ENCODE measurements at places on chromosomes 5 and 9.
A peak's percentile ranks its signal among the peaks of the same experiment; 100 is the strongest.

DNA sequence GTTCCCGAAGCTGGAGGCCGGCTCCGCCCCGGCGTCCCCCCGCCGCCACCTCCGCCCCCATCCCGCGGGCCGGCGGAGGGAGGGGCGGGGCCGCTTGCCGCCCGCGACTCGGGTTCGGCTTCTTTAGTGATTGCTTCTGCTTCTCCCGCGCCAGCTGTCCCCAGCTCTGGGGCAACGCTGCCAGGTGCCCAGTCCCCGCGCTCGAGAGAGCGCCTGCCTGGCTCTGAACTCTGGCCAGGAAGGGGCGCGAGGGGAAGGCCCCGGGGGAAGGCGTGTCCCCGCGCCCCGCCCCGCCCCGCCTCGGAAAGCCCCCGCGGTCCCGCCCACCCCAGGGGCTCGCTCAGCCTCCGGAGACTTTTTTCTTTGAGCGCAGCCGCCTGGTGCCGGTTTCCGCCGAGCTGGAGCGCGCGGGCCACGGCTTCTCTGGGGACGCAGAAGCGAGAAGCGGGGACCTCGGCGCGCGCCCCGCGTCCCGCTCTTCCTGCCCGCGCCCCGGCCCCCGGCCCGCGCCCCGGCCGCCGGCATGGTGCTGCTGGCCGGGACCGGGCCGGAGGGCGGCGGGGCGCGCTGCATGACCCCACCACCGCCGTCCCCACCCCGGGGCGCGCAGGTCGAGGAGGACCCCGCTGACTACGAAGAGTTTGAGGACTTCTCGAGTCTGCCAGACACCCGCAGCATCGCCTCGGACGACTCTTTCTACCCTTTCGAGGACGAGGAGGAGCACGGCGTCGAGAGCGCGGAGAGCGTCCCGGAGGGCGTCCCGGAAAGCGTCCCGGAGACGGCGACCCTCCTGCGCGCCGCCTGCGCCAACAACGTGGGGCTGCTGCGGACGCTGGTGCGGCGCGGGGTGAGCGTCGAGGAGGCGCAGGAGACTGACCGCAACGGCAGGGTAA, at the start of gene ANKRD33B:
Gene ANKRD33B (plus strand): TSS at position 126 of the 893 bp plus-strand sequence. CDS start 398 bp downstream, at position 524.
- DNase-seq: peak; percentile 86

GRCh38 chr5:133729800-133730199, 117.5 kb upstream of the FSTL4 start:
- DNase-seq: no peak

GRCh38 chr5:120738568-120738967, 274.5 kb downstream of the PRR16 start:
- DNase-seq: no peak

- DNase-seq: peak; percentile 37
These were observed 524.3 kb downstream of the PSAT1 start for GRCh38 chr9:78821126-78821822.

GRCh38 chr5:74257645-74258313, 382.7 kb downstream of the ENC1 start:
- DNase-seq: no peak

DNA sequence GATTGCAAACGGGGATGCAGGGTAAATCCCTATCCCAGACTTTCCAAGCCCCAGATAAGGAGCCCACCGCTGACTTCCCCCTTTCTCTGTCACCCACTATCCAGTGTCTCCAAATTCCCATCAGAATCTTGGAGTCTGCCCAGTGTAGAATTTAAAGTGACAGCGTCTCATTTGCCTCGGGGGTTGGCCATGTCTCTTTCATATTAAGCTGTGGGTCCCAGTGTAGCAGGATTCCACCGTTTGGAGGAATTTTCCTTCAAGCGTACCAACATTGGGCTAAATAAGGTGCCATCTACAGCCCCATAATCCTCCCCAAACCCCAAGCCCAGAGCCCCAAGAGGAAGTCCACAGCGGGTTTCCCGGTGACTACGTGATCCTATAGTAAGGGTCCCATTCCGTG, 1.1 kb downstream of the BRINP1 start:
- no peak for DNase-seq

DNA sequence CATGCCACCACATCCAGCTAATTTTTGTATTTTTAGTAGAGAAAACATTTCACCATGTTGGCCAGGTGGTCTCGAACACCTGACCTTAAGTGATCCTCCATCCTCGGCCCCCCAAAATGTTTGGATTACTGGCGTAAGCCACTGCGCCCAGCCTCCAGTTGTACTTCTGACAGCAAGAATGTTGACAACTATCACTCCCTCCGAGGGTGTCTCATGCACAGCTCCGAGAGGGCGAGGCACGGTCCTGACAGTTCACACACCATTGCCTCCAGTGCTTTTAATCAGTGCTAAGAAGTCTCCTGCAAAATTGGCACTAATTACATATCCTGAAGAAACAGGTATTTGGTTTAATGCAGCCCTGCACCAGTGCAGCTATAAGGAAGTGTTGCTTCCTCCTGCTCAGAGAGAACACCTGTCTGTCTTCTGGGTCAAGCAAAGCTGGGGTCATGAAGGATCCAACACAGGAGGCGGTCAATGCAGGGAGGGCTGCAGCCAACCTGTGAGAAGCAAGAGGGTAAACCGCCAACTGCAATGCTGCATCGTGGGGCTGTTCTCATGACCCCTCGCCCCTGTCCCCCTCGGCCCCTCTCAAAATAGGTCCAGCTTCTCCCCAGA, 184.0 kb downstream of the MED10 start:
- no peak for DNase-seq

DNA sequence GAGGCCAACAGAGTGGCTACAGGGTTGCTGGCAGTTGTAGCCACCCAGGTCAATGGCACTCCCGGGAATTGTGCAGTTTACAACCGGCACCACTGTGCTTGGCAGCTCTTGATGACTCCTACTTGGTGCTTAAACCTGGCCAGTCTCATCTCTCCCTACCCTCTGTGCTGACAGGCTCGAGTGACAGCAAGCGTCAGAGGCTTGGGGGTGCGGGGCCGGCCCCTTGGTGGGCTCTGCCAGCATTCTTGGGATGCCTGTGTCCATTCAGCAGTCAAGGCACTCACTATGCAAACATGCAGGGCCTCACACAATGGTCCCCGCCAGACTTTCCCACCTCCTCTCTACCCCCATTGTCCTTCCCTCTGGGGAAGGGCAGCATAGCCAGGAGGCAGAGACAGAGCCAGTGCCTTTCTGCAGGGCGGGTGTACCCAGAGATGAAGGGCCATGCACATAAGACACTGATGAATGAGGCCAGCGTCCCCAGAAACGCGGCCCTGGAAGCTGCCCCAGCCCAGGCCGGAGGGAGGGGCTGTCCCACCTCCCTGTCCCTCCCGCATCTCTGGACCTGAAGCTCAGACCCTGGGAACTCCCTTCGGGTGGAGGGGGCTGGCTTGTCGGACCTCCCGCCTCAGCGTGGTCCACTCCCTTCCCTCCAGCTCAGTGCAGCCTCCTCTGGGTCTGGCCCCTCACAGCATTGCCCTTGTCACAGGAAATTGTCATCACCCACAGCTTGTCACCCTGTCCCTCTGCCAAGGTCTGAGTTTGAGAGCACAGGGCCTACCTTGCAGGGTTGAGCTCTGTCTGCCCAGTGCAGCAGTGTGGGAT, 26.4 kb upstream of the NOTCH1 start:
- peak; percentile 99 for DNase-seq

DNA sequence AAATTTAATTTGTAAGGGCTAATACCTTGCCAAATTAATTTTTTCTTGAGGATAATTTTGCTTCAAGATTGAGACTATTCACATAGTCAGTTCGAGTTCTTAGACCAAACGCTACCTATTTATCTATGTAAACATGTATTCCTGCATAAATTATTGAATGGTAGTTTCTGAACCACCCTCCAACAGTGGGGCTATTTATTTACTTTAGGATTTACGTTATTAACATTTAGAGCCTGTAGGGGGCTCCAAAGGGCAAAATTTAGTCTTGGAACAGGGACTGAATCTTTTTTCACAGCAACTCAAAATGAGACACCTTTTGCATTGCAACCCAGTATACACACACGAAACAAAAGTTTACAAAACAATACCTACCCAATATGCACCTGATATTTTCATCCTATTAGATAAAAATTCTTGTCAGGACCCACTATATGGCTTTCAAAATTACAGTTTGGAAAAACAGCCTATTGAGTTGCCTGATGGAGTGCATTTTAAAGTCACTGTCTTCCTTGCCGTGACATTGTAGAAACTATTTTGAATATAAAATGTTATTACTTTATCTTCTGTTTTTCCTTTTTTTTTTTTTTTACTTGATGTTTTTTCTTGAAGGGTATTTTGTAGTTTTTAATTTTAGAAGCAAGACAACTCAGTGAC, 47.1 kb upstream of the POU4F3 start:
- DNase-seq: peak; percentile 18

All from Caki2 (cell line).